Chondrocyte (in vitro differentiated cells): ENCODE measurements at places on chromosomes 5 and 9. TPM values are rescaled to one million over a fixed set of nuclear protein-coding genes. Genes with fewer than 3 reads are reported as not detected.

The DOCK8 gene
- 0.17 TPM in 1 of 3 replicates, not detected in the others for total RNA-seq

The RNF183 gene
- total RNA-seq: not detected in 3 replicates

The EIF4E1B gene
- total RNA-seq: not detected in 3 replicates

The SRD5A1 gene
- 21.4 to 34.8 TPM (median 32.3 TPM) in 3 replicates for total RNA-seq

The FAM151B gene
- 5.7 to 7.1 TPM (median 7.1 TPM) in 3 replicates for total RNA-seq

The KIF12 gene
- total RNA-seq: 0.39 to 1.4 TPM (median 0.70 TPM) in 3 replicates

The TPM2 gene
- total RNA-seq: 498 to 2,023 TPM (median 2,016 TPM) in 3 replicates

The DDX4 gene
- not detected in 3 replicates for total RNA-seq

The HK3 gene
- not detected in 3 replicates for total RNA-seq

The IL3 gene
- total RNA-seq: not detected in 3 replicates

The TTLL11 gene
- total RNA-seq: 7.1 to 12.8 TPM (median 9.1 TPM) in 3 replicates

The QRFP gene
- not detected in 3 replicates for total RNA-seq

The TTF1 gene
- 7.1 to 10.7 TPM (median 8.9 TPM) in 3 replicates for total RNA-seq

The SNX30 gene
- total RNA-seq: 14.5 to 20.1 TPM (median 19.9 TPM) in 3 replicates

The GKAP1 gene
- 1.7 to 2.6 TPM (median 1.9 TPM) in 3 replicates for total RNA-seq

The PCDHGC3 gene
- total RNA-seq: 68.9 to 91.8 TPM (median 90.8 TPM) in 3 replicates

The LRRC26 gene
- total RNA-seq: not detected in 3 replicates

The ANAPC2 gene
- total RNA-seq: 40.3 to 62.6 TPM (median 41.0 TPM) in 3 replicates

The VAV2 gene
- 17.7 to 34.2 TPM (median 19.3 TPM) in 3 replicates for total RNA-seq

The TMEM250 gene
- 31.9 to 37.3 TPM (median 35.9 TPM) in 3 replicates for total RNA-seq

The COL15A1 gene
- total RNA-seq: 5.2 to 7.1 TPM (median 5.4 TPM) in 3 replicates
